A549 treated with dexamethasone at 1 μM for 4 hours (cell line): ENCODE measurements at places on chromosomes 12 and 14. TPM values are rescaled to one million over a fixed set of nuclear protein-coding genes. Genes with fewer than 3 reads are reported as not detected.

Gene TCL1B
- total RNA-seq = not detected in 5 replicates

Gene CD4
- not detected in 5 replicates for total RNA-seq

Gene CLEC12A
- not detected in 5 replicates for total RNA-seq

Gene PTGDR
- total RNA-seq = not detected in 5 replicates

Gene OR6C75
- not detected in 5 replicates for total RNA-seq

Gene CCDC175
- total RNA-seq = not detected in 5 replicates

Gene CDCA3
- total RNA-seq = 66.7 to 77.6 TPM (median 68.2 TPM) in 5 replicates

Gene RNU4-1
- not detected in 5 replicates for total RNA-seq

Gene COPS7A
- 46.5 to 53.0 TPM (median 52.7 TPM) in 5 replicates for total RNA-seq

Gene MAP1LC3B2
- 0.81 to 1.3 TPM (median 1.1 TPM) in 5 replicates for total RNA-seq

Gene PTPN21
- 6.8 to 11.7 TPM (median 11.2 TPM) in 5 replicates for total RNA-seq

Gene MSRB3
- total RNA-seq = 21.9 to 28.1 TPM (median 24.9 TPM) in 5 replicates

Gene GPR84
- total RNA-seq = 0.05 to 0.13 TPM (median 0.09 TPM) in 3 of 5 replicates, not detected in the others

Gene DHH
- not detected in 5 replicates for total RNA-seq

Gene CCDC184
- 2.3 to 3.1 TPM (median 2.9 TPM) in 5 replicates for total RNA-seq

Gene SIRT4
- total RNA-seq = 0.57 to 1.0 TPM (median 0.65 TPM) in 5 replicates

Gene BICDL1
- total RNA-seq = 2.6 to 5.1 TPM (median 4.5 TPM) in 5 replicates

Gene ST8SIA1
- 0.09 TPM in 1 of 5 replicates, not detected in the others for total RNA-seq

Gene ZC2HC1C
- total RNA-seq = 5.0 to 6.7 TPM (median 6.1 TPM) in 5 replicates

Gene NPFF
- not detected in 5 replicates for total RNA-seq

Gene SLC17A8
- total RNA-seq = 0.05 to 0.06 TPM in 2 of 5 replicates, not detected in the others

Gene FAM90A1
- total RNA-seq = 0.08 to 0.13 TPM (median 0.11 TPM) in 5 replicates

Gene SPX
- 3.6 to 5.0 TPM (median 4.4 TPM) in 5 replicates for total RNA-seq

Gene PZP
- total RNA-seq = not detected in 5 replicates

Gene EXOC5
- total RNA-seq = 28.9 to 51.2 TPM (median 46.9 TPM) in 5 replicates

Gene ADAM21
- 0.08 TPM in 1 of 5 replicates, not detected in the others for total RNA-seq

Gene KCNH3
- total RNA-seq = 1.2 to 2.2 TPM (median 2.1 TPM) in 5 replicates

Gene RNASE7
- total RNA-seq = not detected in 5 replicates

Gene SERPINA10
- 0.04 TPM in 1 of 5 replicates, not detected in the others for total RNA-seq

Gene DTX1
- 0.26 to 0.66 TPM (median 0.48 TPM) in 5 replicates for total RNA-seq

Gene GLT1D1
- total RNA-seq = not detected in 5 replicates

Gene CRACR2A
- total RNA-seq = 1.1 to 1.7 TPM (median 1.3 TPM) in 5 replicates

Gene SLC22A17
- total RNA-seq = 5.2 to 8.3 TPM (median 6.2 TPM) in 5 replicates

Gene TEX22
- 0.06 to 0.48 TPM (median 0.22 TPM) in 5 replicates for total RNA-seq

Gene CLEC4D
- not detected in 5 replicates for total RNA-seq

Gene NT5DC3
- 28.8 to 41.4 TPM (median 32.8 TPM) in 5 replicates for total RNA-seq

Gene POTEM
- total RNA-seq = not detected in 5 replicates

Gene TAS2R20
- total RNA-seq = 0.06 to 0.12 TPM (median 0.11 TPM) in 3 of 5 replicates, not detected in the others

Gene G2E3
- 10.8 to 19.8 TPM (median 16.8 TPM) in 5 replicates for total RNA-seq

Gene PLCZ1
- total RNA-seq = not detected in 5 replicates

Gene TAS2R7
- total RNA-seq = not detected in 5 replicates
